Activated CD4-positive, alpha-beta T cell treated with anti-CD3 and anti-CD28 coated beads, Interleukin-2, amount 10 ng/mL, durations not matched to agents 7 days and 5 days (primary cell): ENCODE measurements at places on chromosomes 3 and 15. TPM values are rescaled to one million over a fixed set of nuclear protein-coding genes. Genes with fewer than 3 reads are reported as not detected.

- no peak overlapping the region for H3K27ac ChIP-seq
- peaks cover 9% of the 10 kb centered on the region for H3K27me3 ChIP-seq
- H3K4me1 ChIP-seq = no peaks in the 10 kb centered on the region
- DNase-seq = no peak
These were observed 106.3 kb upstream of the PRICKLE2 start for GRCh38 chr3:64331605-64332004.

- no peak overlapping the region for H3K27ac ChIP-seq
- H3K27me3 ChIP-seq = peaks cover 20% of the 10 kb centered on the region
- no peaks in the 10 kb centered on the region for H3K4me1 ChIP-seq
- no peak for DNase-seq
- H3K36me3 ChIP-seq = no peaks in the 10 kb centered on the region
These were observed 1.3 kb downstream of the AQP9 start for GRCh38 chr15:58139276-58139988.

- no peak overlapping the region for H3K4me3 ChIP-seq
- peak overlapping the region; percentile 73 for H3K27ac ChIP-seq
- peaks cover 20% of the 10 kb centered on the region for H3K36me3 ChIP-seq
- no peak for DNase-seq
- H3K4me1 ChIP-seq = peaks cover 13% of the 10 kb centered on the region
These were observed 56.2 kb downstream of the SLC6A6 start for GRCh38 chr3:14458434-14459275.

DNA sequence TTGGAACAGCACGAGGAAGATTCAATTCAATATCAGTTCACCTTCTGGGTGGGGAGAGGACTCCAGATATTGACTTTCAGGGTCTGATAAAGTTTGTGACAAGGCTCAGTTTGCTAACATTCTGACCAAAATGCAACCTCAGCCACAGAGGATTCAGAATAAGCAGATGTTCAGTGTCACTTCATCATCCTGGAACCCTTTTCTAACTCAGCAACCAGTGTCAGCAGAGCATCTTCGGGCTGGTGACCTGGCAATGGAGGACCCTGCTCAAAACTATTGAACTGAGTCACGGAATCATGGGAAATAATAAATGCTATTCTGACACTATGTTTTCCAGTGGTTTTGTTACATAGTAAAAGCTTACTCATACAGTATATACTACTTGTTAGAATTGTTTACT, 433.4 kb upstream of the CFAP20DC start:
- H3K36me3 ChIP-seq = peaks cover 3% of the 10 kb centered on the region
- no peak overlapping the region for H3K4me3 ChIP-seq
- no peak overlapping the region for H3K27ac ChIP-seq
- DNase-seq = no peak
- H3K4me1 ChIP-seq = peaks cover 28% of the 10 kb centered on the region
- H3K27me3 ChIP-seq = no peaks in the 10 kb centered on the region

GRCh38 chr3:115524549-115524948, 98.8 kb upstream of the GAP43 start:
- DNase-seq = no peak
- H3K4me1 ChIP-seq = peaks cover 9% of the 10 kb centered on the region
- peaks cover 3% of the 10 kb centered on the region for H3K27me3 ChIP-seq

- no peaks in the 10 kb centered on the region for H3K4me1 ChIP-seq
- no peak overlapping the region for H3K27ac ChIP-seq
- H3K36me3 ChIP-seq = peaks cover 17% of the 10 kb centered on the region
- H3K27me3 ChIP-seq = no peaks in the 10 kb centered on the region
- no peak for DNase-seq
These were observed 13.6 kb downstream of the ZKSCAN7 start for GRCh38 chr3:44568561-44568960.

Gene RTP3
- total RNA-seq = not detected

Gene PLCH1
- total RNA-seq = 0.37 TPM
